NCI-H2081 treated with DMSO at 0.1 percent for 48 hours (cell line): ENCODE measurements at places on chromosomes 2 and 18.

DNA sequence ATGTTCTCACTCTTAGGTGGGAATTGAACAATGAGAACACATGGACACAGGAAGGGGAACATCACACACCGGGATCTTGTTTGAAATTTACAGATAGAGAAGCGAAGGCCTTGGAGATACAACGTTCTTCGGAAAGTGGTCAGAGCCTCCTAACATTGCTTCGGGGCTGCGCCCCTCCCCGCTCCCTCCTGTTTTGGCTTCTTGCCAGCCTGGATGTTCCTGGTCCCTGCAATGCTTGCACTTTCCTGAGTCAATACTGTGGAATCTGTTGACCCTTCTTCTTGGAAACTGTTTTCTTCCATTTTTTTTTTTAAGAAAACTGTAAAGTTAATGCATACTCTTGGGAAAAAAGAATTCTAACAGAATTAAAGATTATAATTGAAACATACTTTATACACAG lies 360.8 kb downstream of the SOCS6 start:
- no peak for DNase-seq

GRCh38 chr2:380221-380620 lies 92.3 kb upstream of the ALKAL2 start:
- no peak for DNase-seq

GRCh38 chr2:174025271-174026121 lies 60.3 kb upstream of the SP3 start:
- DNase-seq = no peak

DNA sequence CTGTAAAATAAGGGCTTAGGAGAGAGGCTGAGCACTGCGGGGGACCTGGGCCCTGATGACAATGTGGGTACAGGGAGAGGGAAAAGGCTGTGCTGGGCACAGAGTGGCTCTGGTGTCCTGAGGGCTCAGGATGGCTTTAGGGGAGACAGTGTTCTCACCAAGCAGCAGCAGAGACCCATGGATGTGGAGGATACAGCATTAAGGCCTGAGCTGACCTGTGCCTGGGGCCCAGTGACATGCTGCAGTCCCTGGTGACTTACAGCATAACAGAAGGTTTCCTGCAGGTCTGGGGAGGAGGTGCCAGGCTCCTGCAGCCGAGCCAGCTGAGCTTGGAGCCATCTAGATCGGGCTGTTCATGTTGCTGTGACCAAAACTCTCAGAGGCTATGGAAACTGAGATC lies 191.3 kb upstream of the SMAD2 start:
- DNase-seq = no peak
